Hematopoietic multipotent progenitor cell treated with erythropoietin and hydrocortisone succinate and interleukin-3 and kit ligand, for 8 days (in vitro differentiated cells): ENCODE measurements at places on chromosomes 6 and 20.
A peak's percentile ranks its signal among the peaks of the same experiment; 100 is the strongest.

DNA sequence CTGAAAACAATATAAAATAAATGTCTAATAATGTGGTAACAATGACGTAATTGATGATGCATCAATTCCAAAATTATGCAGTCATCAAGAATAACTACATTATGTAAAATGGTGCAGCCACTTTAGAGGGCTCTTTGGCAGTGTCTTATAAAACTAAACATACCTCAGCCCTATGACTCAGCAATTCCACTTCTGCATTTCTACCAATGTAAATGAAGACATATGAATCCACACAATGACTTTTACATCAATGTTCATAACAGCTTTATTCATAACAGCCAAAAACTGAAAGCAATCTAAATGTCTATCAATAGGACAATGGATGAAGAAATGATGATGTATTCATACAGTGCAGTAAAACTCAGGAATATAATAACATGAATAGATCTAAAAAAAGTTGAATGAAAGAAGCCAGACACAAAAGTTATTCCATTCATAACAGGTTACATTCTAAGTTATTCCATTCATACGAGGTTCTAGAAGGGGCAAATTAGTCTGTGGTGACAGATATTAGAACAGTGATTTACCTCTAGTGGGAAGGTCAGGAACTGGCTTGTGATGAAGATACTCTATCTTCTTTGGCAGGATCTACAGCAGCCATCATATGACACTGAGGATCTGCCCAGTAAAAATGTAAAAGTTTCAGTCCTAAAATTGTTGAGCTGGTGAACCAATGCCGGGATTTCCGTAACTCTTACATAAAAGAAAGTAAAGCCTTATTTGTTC is 396.1 kb downstream of the PLCB1 start:
- DNase-seq: peak; percentile 51

DNA sequence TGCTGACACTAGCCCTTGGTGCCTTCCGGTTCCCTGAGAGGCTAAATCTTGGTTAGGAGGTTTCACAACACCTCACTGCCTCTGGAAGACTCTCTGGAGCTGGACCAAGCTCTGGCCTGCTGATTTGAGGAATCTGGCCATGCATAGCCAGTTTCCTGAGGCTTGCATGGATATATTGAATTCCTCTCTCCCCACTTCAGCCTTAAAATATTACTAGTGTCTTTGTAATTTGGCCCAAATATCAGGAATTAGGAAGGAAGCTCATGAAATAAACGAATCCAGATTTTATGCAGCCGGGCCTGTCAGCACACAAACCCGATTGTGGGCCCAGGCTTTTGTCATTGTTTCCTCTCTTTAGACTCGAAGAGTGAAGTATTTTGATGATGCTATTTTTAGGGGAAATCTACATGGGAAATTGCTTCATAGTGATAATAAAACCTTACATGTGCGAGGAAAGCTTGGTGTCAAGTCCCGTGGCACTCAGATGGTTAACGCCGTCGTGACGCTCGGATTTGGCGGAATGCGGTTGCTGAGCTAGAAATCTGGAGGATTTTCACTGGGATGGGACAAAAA is 144.4 kb downstream of the PHACTR3 start:
- DNase-seq: no peak

- DNase-seq: no peak
These were observed 756.3 kb downstream of the BCKDHB start for GRCh38 chr6:80862756-80863155.

DNA sequence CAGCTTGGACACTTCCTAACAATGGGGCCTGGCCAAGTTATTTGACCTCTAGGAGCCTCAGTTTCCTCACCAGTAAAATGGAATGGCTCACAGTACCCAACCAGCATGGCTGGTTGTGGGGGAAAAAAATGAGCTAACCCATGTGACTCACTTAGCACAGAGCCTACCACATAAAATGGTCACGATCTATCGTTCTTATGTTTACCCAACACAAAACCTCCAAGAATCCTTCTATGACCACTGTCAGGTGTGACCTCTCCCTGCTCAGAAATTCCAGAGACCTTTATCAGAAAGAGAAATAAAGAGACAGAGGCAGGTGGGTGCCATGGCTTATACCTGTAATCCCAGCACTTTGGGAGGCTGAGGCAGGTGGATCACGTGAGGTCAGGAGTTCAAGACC is 39.4 kb downstream of the BPIFB1 start:
- DNase-seq: no peak
